ENCODE measurements at places on chromosomes 2 and 18.

GRCh38 chr2:144111437-144111836 is 408.5 kb downstream of the ZEB2 start:
- no peak overlapping the region for H3K4me3 ChIP-seq
- H3K27ac ChIP-seq = no peak overlapping the region
- no peaks in the 10 kb centered on the region for H3K27me3 ChIP-seq
- H3K36me3 ChIP-seq = no peaks in the 10 kb centered on the region
- no peaks in the 10 kb centered on the region for H3K4me1 ChIP-seq
- no peak for DNase-seq

DNA sequence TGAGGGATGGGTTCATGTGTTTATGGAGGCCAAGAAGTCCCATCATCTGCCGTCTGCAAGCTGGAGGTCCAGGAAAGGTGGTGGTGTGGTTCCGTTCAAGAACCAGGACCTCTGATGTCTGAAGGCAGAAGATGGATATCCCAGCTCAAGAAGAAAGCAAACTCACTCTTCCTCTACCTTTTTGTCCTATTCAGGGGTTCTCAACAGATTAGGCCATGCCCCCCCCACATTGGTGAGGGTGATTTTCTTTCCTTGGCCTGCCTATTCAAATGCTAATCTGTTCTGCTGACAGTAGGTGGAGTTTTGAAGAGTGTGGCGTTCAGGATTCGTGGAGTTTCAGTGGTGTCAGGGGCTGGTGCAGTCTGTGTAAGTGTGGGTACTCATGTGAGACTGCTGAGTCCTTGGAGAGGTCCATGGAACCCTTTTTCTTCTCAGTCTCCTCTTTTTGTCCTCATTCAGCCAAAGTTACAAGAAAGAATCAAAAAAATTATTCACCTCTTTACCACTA is 5.9 kb downstream of the MSL3B start:
- no peaks in the 10 kb centered on the region for H3K27me3 ChIP-seq
- DNase-seq = no peak
- H3K36me3 ChIP-seq = no peaks in the 10 kb centered on the region
- no peak overlapping the region for H3K4me3 ChIP-seq
- peaks cover 3% of the 10 kb centered on the region for H3K4me1 ChIP-seq

- no peak for DNase-seq
- no peak overlapping the region for H3K4me3 ChIP-seq
- no peak overlapping the region for H3K27ac ChIP-seq
- no peaks in the 10 kb centered on the region for H3K36me3 ChIP-seq
- H3K4me1 ChIP-seq = no peaks in the 10 kb centered on the region
Observed at GRCh38 chr2:29325544-29325943, 210.3 kb downstream of the CLIP4 start.

- H3K27me3 ChIP-seq = no peaks in the 10 kb centered on the region
- H3K27ac ChIP-seq = no peak overlapping the region
- H3K36me3 ChIP-seq = no peaks in the 10 kb centered on the region
- H3K4me3 ChIP-seq = no peak overlapping the region
Observed at GRCh38 chr2:214856137-214856536, 46.7 kb upstream of the BARD1 start.

All from upper lobe of right lung (tissue), 1 donor.